Placental pericyte (primary cell): ENCODE measurements at places on chromosomes 11 and 22. TPM values are rescaled to one million over a fixed set of nuclear protein-coding genes. Genes with fewer than 3 reads are reported as not detected.

TLCD5 gene
- total RNA-seq, result 6.6 and 16.0 TPM in 2 replicates

PHLDA2 gene
- total RNA-seq, result 15.3 and 33.4 TPM in 2 replicates

PLAAT4 gene
- total RNA-seq, result 1.6 and 15.5 TPM in 2 replicates

HDHD5 gene
- total RNA-seq, result 20.6 and 28.9 TPM in 2 replicates

HBE1 gene
- total RNA-seq, result not detected in 2 replicates

MUC5AC gene
- not detected in 2 replicates for total RNA-seq

RFPL2 gene
- total RNA-seq, result not detected in 2 replicates

SCGB2A2 gene
- not detected in 2 replicates for total RNA-seq

PVALB gene
- not detected in 2 replicates for total RNA-seq

SERPING1 gene
- 1.6 and 16.4 TPM in 2 replicates for total RNA-seq

PACSIN3 gene
- total RNA-seq, result 16.6 and 22.3 TPM in 2 replicates
